ENCODE measurements at places on chromosomes 13 and 19.

GRCh38 chr19:53538378-53539109 is 599 bp downstream of the ZNF331 start:
- no peak for DNase-seq

DNA sequence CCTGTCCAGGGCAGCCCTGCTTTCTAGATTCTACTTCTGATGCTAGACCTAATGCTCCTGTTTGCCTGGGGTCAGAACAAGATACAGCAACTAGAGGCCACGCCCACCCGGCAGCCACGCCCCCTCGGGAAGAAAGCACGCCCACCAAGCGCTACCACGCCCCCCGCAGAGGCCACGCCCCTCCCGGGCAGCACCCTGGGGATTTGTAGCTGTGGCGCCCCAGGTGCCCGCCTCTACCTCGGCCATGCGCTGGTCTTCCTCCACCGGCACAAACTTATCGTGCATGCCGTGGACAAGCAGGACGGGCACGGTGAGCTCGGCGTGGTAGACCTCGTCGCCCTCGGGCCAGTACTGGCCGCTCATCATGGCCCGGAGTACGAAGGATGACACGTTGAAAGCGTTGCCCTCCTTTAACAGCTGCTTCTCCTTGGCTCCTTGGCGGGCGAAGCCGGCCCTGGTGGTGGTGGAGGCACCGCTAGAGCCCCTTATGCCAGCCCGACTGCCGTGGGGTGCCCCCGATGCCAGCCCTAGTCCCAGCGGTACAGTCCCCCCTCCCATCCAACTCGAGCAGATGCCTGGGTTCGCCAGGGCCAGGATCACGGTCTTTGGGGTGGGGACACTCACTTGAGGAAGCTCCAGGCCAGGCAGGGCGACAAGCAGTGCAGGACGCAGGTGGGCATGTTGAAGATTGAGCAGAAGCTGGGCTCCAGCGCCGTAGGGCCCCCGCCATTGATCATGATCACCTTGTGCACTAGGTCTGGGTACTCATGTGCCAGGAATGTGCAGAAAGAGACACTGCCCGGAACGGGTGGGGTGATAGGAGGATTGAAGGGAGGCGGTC is 9.0 kb downstream of the ABHD8 start:
- DNase-seq: no peak

- DNase-seq: no peak
Observed at GRCh38 chr19:5265260-5265659, 75.4 kb downstream of the PTPRS start.

DNA sequence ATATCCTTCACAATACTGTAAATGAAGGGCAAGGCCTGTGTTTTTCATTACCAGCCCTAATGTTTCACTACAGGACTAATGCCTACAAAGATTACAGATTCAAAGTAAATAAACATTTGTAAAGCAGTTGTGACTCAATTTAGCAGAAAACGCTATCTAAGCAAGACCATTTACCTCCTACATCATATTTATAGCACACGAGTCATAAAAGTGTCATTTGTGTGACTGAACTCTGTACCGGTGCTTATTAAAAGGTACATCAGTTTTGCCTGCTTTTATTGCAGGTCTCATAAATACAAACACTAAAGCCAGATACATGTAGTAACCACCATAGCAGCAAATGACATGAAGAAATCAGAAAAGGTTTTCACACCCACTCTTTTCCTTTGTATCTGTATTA is 61.5 kb upstream of the SLC15A1 start:
- DNase-seq: no peak

GRCh38 chr19:10412257-10412977 is 7.9 kb upstream of the PDE4A start:
- no peak for DNase-seq

- DNase-seq: no peak
Observed at GRCh38 chr13:111899714-111900389, 167.1 kb upstream of the SOX1 start.

GRCh38 chr19:3249408-3249807 is 24.9 kb downstream of the CELF5 start:
- peak; percentile 14 for DNase-seq

DNA sequence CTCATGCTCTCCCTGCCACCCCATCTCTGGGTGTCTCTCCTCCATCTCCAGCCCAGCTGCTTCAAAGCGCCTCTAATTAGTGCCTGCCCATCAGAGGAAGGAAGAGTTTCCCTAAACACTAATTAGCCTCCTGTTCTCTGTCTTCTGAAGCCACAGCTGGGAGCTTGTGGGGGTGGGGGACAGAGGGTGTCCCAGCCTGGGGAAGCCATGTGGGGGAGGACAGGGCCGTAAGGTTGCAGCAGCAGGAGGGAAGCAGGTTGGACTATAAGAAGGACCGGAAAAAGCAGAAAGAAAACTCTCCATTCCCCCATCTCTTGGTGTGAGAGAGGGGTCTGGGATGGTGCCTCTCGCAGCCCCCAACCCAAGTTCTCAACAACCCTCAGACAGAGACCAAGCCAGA is 26.2 kb downstream of the SLC8A2 start:
- DNase-seq: no peak

DNA sequence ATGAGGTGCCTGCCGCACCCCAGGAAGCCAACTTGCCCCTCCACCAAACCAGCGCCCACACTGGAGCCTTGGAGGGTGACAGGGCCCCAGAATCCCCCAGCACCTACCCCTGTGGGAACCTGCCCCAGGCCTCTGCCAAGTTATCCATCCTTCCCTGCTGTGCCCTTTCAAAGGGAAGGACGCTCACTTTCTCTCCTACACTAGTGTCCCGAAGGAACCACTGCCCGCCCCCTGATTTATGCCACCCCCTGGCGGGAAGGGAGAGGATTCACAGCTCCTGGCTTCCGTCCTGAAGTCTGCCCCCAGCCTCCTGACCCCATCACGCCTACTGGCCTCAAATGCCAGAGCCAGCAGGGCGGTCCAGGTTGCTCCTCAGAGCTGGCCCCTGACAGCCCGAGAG is 1.4 kb downstream of the EVI5L start:
- DNase-seq: no peak

GRCh38 chr19:35991731-35992450 is 3.1 kb upstream of the SDHAF1 start:
- DNase-seq: no peak

DNA sequence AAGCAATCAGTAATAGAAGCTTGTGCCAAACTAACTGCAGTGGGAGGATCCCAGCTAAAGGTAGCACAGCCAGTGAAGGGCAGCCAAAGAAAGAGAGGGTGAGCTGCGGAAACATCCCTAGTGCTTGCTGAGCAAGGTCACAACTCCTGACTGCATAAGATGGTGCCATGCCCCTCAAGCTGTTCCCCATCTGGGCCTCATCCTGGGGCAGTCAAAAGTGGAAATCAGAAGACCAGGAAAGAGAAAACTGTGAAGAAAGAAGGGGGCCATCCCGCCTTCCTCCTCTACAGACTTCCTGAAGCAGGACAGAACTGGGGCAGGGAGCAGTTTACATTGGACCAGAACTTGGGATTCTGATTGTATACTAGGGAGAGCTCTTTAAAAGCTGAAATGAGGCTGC is 159.2 kb downstream of the TNFSF13B start:
- DNase-seq: no peak

DNA sequence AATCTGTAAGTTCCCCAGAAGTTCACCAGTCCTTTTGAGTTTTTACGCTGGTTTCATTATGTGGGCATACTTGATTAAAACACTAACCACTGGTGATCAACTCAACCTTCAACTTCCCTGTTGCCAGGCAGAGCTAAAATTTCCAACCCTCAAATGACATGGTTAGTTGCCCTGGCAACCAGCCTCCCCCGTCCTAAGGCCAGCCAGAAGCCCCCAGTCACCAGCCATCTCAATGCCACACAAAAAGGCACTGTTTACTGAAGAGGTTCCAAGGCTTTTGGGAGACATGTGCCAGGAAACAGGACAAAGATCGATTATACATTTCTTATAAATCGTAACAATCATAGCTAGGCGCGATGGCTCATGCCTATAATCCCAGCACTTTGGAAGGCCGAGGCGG is 1.6 kb downstream of the ZNF649 start:
- no peak for DNase-seq

DNA sequence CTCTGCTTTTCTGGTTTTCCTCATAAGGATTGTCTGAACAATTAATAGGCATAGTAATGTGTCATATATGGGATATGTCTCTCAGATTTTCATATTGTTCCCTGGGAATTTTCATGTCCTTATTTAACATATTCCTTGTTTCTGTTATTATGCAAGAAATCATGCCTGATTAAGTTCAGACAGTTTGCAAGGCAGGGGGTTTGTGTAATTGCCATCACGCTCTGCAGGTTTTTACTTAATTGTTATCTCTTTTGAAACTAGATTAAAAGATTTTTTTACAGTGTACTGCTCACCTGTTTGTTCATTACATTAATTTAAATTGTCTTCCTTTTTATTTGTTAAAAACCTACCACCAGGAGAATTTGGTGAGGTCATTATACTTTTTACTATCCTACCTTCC is 1253.2 kb upstream of the PRR20A start:
- no peak for DNase-seq

GRCh38 chr13:42612021-42612765 is 38.2 kb downstream of the TNFSF11 start:
- DNase-seq: no peak

DNA sequence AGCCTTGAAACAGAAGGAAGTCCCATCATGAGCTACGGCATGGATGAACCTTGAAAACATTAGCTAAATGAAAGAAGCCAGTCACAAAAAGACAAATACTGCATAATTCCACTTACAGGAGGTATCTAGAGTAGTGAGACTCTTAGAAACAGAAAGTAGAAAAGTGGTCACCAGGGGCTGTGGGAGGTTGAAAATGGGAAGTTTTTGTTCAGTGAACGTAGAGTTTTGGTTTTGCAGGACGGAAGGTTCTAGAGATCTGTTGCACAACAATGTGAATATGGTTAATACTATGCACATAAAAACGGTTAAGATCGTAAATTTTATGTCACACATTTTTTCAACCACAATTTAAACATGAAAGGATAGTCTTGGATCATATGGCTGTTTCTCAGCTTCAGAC is 11.9 kb upstream of the SLC10A2 start:
- DNase-seq: no peak

DNA sequence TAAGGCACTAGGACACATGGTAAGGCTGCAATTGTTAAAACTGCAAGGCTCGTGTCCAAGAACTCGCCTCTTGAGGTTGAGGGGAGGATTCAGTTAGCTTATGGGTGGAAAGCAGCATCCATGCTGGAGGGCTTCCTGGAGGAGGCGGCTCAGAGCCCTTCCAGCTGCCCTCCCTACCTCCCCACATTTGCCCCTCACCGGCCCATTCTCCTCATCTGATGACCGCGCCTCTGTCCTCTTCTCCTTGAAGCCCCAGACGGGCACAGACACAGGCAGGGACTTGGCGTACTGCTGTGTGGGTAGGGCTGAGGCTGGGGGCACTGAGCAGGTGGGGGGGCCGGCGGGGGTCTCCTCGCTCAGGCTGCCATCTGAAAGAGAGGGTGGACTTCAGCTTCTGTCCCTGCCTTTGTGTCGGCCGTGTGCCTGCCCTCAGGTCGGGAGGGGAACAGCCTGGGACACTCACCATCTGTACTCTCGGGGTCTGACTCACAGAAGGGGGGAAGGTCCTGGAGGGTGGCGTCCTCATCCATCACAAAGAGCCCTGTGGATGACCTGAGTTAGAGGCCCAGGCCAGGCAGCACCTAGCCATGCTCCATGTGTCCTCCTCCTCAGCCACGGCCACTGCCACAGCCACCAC is 4.1 kb upstream of the PNKP start:
- no peak for DNase-seq

GRCh38 chr19:31057476-31057875 is 291.8 kb downstream of the TSHZ3 start:
- DNase-seq: no peak

- DNase-seq: no peak
Observed at GRCh38 chr19:12295191-12295590, 508 bp upstream of the ZNF44 start.

GRCh38 chr13:26921918-26922317 is 161.3 kb upstream of the GPR12 start:
- DNase-seq: no peak

GRCh38 chr13:99273128-99273527 is 14.9 kb upstream of the GPR18 start:
- DNase-seq: no peak

DNA sequence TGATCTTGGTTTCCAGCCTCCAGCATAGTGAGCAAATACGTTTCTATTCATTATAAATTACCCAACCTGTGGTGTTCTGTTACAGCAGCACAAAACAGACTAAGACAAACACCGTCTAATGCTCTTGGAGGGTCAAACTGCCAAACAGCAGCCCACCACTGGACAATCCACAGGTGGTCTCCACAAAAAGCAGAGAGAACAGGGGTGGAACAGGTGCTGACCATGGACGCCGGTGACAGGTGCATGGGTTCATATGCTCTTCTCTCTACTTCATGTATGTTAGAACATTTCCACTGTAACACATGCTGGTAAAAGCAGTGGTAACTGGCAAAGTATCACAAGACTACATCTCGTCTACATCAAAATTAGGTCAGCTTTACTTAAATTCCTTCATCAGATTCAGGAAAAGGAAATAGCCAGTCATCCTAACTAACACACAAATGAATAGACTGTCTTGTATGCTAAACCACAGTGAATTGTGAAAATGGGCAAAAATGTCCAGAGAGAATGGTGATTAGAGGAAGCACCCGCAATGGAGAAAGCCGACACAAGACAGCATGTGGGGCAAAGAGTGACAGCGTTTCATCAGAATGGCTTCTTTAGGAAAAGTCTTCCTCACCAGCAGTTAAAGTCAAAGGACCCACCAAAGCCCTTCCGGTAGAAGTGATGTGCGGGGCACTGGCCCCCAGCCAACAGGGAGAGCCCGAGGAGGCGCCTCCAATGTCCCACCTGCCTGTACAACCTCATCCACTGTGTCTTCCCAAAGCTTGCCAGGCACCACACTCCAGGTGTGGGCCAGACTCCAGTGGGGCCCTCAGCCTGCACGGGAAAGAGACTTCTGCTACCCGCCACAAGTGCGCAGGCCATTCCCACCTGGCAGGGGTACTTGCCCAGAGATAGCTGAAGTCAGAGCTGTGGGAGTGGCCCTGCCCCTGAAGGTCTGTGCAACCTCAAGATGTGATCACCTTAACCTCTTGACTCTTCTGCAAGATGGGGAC is 6.5 kb downstream of the CARS2 start:
- DNase-seq: no peak

- DNase-seq: peak; percentile 81
Observed at GRCh38 chr13:38686577-38687245, at the start of gene FREM2. TSS of gene FREM2 (plus strand) at chr13:38687077. CDS start at chr13:38687345, 268 bp downstream.

GRCh38 chr13:100447831-100448230 is 140.8 kb downstream of the GGACT start:
- DNase-seq: no peak
